ENCODE measurements at places on chromosomes 7 and 10.

DNA sequence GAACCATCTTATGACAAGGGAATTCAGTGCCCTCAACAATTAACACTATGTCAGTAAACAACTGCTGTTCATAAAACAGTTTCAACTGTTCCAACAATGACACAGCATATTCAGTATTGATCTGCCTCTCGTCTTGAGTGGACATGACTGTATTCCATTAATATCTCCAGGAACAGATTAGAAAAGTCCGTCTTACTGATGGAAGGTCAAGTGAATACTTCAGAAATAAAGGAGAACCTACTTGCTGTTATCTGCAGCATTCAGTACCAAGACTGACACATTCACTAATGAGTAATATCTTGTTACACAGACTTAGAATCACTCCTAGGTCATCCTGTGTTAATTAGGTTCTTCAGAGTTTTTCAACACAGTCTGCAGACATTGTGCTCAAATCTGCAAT, 12.1 kb downstream of the KBTBD2 start:
- DNase-seq: no peak

GRCh38 chr10:101968940-101969321, 87.0 kb downstream of the ARMH3 start:
- no peak for DNase-seq

DNA sequence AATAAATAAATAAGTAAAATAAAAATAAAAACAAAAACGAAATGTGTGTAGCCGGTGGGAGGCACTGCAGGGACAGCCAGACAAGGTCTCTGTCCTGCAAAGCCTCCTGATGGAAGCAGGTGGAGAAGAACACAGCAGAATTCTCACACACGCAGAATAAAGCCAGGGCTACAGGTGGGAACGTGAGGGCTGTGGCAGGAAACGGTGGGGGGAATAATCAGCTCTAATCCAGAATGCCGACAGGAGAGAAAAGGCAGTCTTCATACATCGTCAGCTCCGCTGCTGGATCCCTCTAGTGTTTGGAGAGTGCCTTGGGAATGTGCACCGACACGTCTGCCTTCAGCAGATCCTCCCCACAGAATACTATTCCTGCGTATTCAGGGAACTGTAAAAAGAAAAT, 6.8 kb upstream of the SNX8 start:
- no peak for DNase-seq

- DNase-seq: no peak
These were observed 171.2 kb downstream of the CHCHD3 start for GRCh38 chr7:132910657-132911056.

GRCh38 chr10:111347386-111348013, 270.7 kb downstream of the ADRA2A start:
- DNase-seq: no peak

DNA sequence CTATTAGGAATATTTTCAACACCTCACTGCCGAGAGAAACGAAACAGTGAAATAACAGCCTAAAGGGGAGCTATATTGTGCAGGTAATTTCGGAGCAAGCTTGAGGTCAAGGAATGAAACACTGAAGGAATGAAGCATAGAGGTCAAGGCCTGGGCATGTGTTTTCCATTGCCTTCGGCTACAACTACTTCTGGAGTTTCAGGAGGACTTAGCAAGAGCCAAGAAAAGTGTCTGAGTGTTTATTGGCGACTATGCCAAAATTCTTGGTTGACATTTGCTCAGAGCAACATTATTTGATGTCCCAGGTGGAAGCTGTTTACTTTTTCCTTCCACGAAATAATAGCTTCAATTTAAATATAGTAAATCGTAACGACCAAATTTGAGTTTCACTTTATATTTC, 89.6 kb upstream of the IFRD1 start:
- no peak for DNase-seq

- no peak for DNase-seq
These were observed 489.0 kb upstream of the AUTS2 start for GRCh38 chr7:69109246-69109645.

- DNase-seq: no peak
These were observed 6.4 kb downstream of the MMP21 start for GRCh38 chr10:125769175-125769574.

GRCh38 chr7:7315851-7316250, 133.5 kb downstream of the C1GALT1 start:
- DNase-seq: no peak

DNA sequence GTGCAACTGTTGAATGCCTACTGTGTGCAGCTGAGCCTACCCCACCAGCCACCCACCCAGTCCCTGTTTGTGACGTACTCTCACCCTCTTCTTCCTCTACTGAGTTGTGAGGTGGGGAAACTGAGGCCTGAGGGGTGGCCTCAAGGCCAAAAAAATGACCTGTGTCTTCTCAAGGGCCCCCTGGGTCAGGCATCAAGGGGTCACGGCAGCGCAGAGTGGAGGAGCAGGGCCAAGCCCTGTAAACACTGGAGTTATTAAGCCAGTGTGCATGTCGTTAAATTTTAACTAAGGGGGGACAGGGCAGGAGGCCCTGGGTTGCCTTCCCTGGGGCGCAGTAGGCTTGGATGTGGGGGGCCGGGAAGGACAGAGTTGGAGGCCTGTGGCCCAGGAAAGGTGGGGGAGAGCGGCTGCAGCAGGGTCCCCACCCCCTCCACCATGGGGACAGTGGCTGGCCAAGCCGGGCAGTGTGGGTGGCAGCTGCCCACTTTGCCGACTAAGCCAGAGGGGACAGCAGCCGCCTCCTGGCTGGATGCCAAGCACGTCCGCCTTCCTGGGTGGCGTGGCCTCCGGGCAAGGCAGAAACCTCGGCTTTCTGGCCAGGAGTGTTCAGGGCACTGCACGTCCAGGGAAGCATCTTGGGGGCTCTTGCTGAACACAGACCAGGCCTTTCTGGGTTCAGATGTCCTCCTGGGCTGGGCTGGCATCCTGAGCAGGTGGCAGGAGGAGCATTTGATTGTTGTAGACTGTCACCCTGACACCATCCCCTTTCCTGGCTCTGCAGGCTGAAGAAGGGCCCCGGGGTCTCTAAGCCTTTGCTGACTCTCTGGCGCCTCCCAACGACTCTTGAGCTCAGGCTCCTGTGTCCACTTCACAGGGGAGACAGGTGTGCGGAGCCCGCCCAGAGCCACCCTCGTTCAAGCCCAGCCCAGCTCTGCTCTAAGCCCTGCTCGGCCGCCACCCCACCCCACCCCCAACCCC, 1.9 kb downstream of the SLC29A4 start:
- peak; percentile 26 for DNase-seq

DNA sequence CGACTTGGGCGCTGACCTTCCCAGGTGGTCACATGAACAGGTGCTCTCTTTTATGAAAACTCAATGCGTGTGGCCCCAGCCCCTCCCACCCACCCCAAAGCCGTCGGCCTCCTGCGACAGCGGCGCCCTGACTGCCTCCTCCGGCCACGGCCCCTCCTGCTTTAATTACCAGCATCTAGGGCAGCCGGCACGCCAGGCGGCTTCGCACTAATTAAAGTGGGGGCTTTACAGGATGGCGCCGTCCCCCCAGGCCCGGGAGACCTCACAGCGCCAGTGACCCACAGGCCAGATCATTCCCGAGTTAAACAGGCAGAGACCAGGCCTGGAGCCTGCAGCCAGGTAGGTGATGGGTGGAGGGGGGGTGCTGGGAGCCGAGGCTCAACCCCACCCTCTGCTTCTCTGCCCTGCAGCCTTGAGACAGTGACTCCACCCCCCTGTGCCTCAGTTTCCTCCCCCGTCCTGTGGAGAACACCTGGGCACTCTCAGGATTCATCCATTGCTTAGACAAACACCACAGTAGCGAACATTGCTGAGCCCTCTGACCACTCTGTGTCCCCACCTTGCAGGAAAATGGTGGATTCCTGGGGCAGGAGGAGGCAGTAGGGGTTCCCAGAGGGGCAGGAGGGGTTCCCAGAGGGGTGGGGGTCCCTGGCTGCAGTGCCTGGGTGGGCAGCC, 100.8 kb downstream of the MICALL2 start:
- DNase-seq: no peak

DNA sequence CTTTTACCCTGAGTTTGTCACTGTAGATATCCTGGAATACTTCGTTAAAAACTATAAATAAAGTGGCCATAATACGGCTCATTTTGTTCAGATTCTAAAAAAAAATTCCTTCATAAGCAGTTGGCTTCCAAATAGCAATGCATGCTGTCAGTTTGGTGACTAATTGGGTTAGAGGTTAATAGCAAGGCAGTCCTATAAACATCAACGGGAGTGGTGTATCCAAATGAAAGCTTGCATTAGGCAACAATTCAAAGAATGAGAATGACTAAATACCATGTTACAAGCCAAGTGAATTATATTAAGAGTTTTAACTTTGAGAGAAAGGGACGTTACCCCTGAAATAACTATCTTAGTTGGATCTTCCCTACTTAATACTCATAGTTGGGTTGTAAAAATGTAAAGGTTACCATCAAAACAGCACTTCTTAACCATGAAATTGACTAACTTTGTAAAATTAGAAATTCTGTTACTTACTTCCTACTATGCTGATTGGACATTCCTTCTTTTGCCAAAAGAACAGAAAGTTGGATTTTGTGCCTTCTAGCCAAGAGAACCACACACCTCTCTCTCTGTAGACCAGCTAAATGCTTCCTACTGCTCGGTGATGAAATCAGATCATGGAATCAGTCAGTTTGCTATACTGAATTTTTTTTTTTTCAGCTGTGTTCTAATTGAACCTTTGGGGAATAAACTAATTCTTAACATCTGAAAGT, 98.0 kb downstream of the KAT6B start:
- no peak for DNase-seq

DNA sequence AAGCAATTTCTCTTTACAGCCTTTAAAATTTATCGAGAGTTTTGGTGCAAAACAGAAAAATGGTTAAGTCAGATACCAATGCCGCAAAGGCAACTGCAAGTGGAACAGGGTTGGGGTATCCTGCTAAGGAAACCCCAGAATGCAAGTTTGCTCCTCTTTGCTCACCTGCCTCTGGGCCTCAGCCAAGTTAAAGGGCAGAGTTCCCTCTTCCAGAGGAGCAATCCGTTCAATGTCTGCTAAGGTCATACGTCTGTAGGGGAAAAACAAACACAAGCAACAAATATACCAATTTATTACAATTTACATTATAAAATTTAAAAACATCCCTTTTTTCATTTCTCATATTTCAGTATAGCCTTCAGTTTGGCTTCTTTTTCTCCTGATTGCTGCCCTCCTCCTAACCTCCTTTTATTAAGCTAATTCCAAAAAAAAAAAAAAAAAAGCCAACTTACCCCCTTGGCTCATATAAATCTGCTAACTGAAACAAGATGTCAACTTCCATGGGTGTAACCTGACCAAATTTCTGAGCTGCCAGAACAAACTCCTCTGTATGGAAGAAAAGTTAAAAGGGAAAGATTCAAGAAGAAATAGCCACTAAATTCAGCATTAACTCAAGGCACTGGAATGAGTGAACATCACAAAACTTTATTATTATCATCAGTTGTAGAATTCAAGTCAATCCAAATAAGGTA, 132.6 kb downstream of the SLC25A13 start:
- no peak for DNase-seq

DNA sequence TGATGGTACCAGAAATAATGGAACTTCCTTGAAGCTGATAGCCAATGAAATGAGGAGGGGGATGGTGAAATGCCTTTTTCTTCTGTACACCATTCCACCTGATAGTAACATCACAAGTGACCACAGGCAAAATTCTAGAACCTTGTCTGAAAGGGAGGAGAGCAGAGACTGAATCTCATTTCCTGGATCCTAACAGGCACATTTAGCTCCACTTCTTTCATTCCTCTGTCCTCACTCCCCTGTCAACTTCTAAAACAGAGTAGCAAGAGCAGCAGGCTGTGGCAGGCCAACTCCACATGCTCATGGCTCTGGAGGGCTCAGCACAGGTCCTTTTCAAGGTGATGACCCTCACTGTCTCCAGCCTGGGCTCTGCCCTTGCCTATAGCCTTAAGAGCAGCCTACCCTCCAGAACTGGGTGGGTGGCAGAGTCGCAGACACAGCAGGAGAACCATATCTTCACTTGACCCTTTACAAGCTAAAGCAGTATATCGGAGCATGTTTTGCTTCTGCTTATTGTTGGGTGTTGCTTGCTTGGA, at the start of gene LRRC18:
LRRC18 (minus strand) TSS at position 51 of the 536 bp plus-strand sequence. CDS start 25,685 bp downstream, outside the sequence.
- DNase-seq: no peak
